ENCODE measurements at places on chromosomes 2 and 18.

GRCh38 chr2:161207941-161208340 is 47.7 kb downstream of the TANK start:
- no peak for DNase-seq

GRCh38 chr2:64581018-64581417 is 56.9 kb downstream of the AFTPH start:
- no peak for DNase-seq

- no peak for DNase-seq
Measured at GRCh38 chr2:118599141-118599540, 248.3 kb downstream of the EN1 start.

DNA sequence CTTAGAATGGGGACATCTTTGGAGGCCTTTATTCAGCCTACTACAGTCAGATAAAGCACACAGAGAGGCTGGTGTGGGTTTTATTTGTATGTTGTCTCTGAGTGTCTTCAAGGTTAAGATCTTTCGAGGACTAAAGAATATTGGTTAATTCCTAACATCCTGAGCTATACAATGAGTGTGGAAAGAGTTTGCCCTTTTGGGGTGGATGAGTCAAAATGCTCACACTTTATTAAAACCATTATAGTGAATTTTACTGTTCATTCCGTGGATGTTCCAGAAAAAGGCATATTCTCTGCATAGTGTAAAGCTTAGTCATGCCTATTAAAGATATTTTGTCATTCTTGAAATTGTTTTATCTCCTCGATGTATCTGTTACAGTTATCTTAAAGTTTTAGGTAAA is 29.1 kb upstream of the SLC38A11 start:
- DNase-seq = no peak

GRCh38 chr2:10120877-10121574 is 1.5 kb upstream of the RRM2 start:
- DNase-seq = no peak

GRCh38 chr18:5238371-5238976 is 41.4 kb upstream of the AKAIN1 start:
- no peak for DNase-seq

DNA sequence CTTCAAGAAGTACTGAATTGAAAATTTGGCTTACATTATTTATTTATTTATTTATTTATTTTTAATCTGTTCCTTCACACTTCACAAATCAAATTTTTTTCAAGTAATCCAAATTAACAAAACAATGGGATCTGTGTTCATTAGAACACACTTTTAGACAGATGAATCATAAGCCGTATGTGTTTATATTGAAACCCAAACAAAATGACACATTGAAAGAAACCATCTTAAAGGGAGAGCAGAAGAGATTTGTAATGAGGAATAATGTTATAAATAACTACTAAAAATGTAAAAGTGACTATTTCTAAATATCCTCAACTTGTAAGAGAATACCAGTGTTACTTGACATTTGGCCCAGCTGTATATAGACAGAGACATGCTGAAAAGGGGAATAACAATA is 991.0 kb upstream of the CHAC2 start:
- DNase-seq = no peak

DNA sequence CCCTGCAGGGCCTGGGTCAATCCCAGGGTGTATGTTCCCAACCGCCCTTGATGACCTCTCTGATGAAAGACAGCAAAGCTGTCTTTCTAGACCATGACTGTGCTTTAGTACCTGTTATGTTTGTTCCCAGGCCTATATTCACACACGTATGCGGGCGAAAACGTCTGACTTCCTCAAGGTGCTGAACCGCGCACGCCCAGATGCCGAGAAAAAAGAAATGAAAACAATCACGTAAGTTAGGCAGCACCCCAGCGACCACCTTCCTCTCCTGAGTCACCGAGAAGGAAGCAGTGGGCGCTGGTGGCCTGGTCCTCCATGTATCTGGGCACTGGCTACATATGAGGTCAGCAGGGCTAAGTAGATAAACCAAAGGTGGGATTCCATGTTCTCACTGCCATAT is 11.1 kb upstream of the GPBAR1 start:
- no peak for DNase-seq

DNA sequence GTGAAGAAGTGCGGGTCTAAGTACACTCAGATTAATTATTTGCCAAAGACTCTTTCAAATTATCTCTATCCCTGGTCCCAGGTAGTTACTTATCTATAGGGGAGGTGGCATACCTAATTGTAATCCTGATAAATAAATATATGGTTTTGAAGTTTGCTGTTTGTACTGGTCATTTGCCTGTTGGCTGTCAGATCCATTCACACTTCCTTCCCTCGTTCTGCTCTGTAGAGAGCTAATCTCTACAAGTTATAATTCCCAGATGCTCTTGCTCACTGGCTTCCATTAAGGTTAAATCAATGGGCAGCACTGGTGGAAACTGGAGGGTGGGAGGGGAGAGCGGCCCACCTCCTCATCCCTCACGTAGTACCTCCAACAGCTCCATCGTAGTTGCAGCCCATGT is 447.1 kb downstream of the TXNL1 start:
- DNase-seq = no peak

- no peak for DNase-seq
Measured at GRCh38 chr18:9039441-9040071, 62.9 kb upstream of the NDUFV2 start.

DNA sequence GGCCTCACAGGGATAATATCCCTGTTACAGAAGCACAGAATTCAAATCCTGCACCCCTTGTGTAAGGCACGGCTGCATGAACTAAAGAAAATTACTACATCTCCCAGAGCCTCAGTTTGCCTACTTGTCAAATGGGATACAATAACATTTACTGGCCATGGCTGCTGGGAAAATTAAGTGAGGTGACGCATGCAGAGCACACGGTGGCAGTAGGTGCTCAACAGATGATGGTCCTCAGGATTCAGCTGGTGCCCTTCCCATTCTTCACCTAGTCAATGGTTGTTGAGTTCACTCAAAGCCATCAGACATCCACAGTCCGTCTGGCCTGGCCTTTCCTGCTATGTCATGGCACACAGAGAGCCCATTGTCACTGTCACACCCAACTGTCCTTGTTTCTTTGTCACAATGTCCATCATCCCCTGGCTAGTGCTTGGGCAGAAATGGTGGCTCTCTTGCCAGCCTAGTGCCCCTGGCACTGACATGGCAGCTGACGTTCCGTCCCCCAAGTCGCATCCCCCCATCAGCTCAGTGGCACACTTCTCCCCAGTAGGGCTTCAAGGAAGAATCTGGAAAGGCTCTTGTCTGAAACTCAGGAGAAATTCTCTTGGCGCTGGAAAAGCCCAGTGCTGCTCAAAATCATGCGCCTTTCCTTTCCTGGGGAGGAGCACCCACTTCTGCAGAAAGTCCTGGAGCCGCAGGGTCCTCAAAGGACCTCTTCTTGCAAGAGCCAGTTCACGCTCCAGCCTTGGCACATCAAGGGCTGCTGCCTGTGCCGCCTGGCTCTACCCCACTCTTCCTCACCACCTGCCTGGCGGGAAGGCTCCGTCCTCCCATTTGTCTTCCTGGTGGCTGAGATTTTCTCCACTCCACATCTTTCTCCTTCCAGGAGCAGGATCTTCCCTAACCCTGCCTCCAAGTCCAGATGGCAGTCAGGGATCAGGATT is 55.9 kb upstream of the SLC66A3 start:
- DNase-seq = no peak

DNA sequence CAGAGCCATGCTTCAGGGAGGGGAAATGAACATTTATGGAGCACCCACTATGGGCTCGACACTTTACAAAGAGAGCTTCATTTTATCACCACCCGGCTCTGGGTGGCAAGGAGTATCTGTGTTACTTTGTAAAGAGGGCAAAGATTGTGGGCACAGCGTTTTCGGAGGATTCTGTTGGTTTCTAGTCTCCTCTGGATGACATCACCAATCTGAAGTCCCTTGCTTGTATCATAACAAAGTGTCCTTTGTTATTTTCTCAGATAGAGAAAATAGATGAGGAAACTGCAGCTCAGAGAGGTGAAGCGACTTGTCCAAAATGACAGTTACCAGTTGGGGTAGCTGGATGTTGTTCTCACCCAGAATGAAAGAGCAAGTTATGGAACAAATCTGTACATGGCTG is 162.8 kb downstream of the GLI2 start:
- no peak for DNase-seq

GRCh38 chr2:173448938-173449471 is 94.3 kb downstream of the CDCA7 start:
- DNase-seq = peak; percentile 52

DNA sequence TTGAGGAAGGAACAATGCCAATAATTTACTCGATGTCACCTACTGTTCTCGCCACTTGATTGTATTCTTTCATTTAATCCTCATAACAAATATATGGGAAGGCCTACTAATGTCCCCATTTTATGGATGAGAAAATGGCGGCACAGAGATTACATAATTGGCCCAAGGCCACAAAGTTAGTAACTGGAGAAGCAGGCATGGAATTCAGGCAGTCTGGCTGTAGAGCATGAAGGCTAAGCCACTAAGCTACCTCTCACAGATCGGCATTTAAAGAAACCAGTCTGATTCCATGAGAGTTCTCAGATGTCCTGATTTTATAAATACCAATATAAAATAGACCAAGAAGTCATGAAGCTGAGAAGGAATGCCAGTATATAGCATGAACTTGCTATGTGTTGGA is 121.8 kb upstream of the EPAS1 start:
- no peak for DNase-seq

DNA sequence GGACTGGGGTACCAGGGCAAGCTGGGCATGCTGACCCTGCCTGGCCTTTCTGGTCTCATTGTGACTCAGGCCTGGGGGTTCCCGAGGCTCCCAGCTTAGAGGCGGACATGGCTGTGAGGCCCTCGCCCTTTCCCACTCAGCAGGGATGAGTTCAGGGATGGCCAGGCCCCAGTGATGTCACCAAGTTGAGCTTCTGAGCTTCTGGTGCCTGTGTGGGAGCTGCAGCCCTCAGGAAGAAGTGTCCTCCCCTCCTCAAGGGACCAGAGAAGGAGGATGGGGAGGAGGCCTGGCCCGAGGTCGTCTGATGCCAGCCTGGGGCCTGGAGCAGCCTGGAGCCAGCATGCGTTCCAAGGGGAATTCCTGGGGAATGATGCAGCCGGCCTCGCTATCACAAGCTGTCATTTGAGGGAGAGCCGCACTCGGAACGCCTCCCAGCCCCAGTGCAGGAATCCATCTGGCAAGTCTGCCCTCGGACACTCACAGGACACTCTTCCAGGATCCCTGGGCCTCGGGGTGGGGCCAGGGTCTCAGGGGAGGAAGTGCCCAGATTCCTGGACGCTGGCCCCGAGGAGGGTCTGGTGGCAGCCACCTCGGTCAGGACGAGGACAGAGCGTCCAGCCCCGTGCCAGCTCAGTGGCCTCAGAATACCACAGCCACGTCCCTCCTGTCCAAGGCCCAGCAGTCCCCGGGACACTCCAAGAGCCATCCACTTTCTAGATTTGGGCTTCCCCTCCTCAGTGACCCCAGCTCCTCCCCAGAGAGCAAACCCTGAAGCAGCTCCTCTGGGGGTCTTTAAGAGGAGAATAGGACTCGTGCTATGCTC is 61.2 kb upstream of the GPC1 start:
- peak; percentile 38 for DNase-seq

GRCh38 chr2:54122939-54123338 is 7.5 kb downstream of the ACYP2 start:
- DNase-seq = no peak

GRCh38 chr2:123200035-123200434 is 825.1 kb upstream of the CNTNAP5 start:
- no peak for DNase-seq

- DNase-seq = no peak
Measured at GRCh38 chr2:174336501-174337336, 2.0 kb downstream of the SP9 start.

GRCh38 chr2:19600506-19600905 is 242.1 kb upstream of the OSR1 start:
- no peak for DNase-seq

DNA sequence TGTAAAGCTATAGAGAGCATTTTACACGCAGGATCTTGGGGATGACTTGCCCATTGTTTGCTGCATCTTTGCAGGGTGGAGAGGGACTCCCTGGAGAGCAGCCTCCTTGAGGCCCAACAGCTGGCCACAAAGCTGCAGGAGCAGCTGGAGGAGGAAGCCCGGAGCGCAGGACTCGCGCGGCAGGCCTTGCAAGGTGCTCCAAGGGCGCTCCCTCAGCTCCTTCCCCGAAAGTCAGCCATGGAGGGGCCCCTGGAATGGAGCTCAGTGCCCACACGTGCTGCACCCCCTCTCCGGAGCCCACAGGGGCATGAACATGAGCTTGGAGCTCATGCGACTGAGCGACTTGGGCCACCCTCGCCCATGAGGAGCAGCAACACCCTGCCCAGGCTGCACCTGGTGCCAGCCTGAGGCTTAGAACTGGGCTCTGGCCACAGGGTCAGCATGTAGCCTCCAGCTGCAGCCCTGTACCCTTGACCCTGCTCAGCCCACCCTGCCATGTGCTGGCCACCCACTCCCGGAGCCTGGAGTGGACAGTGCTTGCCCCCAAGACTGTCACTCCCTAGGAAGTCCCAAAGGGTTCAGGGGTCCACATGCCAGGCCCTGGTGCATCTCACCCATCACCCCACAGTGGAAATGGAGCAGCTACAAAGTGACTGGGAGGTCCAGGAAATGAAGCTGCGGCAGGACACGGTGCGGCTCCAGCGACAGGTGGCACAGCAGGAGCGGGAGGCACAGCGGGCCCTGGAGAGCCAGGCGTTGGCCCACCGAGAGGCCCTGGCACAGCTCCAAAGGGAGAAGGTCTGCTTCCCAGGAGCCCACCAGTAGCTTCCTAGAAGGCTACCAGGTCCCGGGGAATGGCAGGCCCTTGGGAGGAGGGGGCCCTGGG is 43.0 kb downstream of the CROCC2 start:
- peak; percentile 16 for DNase-seq

GRCh38 chr2:62042944-62043343 is 137.5 kb downstream of the COMMD1 start:
- DNase-seq = no peak

DNA sequence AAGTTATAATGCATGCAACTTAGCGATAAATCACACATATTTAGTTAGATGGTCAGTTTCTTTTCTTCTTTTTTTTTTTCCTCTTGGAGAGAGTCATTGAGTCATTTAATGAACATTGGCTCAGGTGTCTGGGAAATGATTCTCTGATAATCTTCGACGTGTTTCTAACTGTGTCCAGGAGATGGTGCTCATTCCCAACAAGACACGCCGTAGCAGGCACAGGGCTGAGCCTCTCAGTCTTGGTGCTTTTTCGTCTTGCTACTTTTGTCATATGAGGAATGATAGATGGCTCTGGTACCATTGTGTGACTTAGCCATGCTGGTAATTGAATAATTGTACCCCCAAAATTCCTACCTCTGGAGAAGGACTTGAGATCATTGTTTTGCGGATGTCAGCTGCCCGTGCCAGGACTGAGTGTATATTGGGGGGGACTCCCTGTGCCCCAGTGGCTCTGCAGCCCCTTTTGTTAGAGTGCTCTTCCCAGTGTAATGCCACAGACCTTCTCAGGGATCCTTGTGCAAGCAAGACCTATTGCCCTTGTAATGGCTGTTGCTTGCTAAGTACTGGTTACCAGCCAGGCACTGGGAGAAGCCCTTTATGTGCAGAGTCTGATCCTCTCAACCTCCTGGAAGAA is 107.6 kb upstream of the CYRIA start:
- DNase-seq = no peak

DNA sequence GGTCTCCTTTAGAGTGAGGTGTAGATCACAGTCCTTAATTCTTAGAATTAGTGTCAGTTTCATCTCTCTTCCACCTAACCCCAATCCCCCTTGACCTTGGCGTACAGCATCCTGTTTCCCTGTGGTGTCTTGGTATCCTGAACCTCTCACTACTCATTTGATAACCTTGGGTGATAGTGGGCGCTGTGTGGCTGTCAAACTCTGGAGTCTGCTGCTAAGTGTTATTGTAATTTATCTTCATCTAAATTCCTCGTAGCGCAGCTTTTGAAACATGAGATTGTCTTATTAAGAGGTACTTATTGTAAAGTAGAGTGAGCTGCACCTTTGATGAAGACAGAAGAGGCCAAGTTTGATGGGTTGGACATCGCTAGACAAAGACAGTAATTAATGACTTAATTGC is 222.6 kb upstream of the SPRED2 start:
- DNase-seq = no peak

All from omental fat pad (tissue), 4 donors.